Muscle of leg (tissue), 16 donors: ENCODE measurements at places on chromosomes 7 and 10.

DNA sequence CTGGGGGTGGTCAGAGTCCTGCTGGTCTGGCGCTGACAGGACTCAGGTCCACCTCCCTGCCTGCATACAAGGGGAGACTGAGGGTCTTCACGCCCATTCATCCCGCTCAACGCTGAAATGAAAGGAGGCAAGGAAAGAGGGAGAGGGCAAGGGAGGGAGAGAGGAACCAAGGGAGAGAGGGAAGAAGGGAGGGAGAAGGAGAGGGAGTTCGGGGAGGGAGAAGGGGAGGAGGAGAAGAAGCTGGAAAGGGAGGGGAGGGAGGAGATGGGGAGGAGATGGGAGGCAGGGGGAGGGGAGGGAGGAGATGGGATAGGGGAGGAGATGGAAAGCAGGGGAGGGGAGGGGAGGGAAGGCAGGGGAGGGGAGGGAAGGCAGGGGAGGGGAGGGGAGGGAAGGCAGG, 69.4 kb upstream of the INPP5A start:
- no peak for DNase-seq

GRCh38 chr10:88121361-88121760, 257.9 kb downstream of the PTEN start:
- peak; percentile 47 for DNase-seq

DNA sequence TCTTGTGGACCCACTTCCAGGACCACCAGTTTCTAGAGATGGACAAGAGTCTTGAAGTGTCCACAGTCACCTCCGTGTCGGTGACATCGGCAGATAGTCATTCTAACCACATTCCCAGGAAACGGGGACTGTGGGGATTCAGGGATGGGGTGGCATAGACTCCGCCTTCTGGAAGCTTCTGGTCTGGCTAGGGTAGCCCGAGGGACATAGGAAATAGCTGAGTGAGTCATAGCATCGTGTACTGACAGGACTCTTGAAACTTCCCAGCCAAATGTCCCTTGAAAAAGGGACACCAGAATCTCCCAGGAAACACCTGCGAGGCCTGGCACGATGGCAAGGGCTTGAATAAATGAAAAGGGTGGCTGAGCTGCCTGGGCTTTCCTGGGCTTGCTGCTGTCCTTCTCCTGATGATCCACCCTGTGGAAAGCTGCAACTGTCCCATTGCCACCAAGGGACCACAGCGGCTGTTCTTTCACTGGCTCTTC, 84.1 kb upstream of the LRRC4 start:
- no peak for DNase-seq

- DNase-seq: peak; percentile 79
These were observed 181.8 kb upstream of the FERD3L start for GRCh38 chr7:19327018-19327417.

DNA sequence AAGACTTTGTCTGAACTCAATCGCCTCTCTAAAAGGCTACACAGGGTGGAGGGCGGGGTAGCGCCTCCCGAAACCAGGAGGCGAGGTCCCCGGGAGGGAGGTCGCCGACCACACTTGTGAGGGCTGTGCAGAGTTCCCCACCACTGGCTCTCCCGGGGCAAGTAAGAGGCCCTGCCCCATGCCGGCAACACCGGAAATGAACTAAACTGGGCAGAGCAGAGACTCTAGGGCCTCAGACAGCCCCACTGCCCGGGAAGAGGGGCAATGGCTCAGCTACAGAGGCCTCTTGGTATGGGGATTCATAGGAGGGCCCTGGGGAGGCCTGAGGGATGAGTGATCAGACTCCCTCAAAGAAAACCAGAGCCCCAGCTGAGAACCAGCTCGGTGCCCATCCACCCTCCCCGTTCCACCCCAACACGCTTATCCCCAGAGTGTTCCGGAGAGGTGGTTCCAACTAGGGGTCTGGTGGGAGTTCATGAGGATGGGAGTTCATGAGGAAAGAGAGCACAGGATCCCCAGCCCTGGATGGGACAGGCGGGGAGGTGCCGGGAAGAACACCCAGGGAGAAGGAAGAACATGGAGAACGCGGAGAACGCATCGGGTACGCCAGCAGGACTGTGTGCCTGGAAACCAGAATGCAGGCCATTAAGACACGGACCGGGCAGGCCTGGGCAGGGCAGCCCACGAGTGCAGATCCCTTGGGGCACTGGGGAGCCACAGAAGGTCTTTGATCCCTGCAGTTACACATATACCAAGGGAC, 89.4 kb upstream of the MYL10 start:
- no peak for DNase-seq

DNA sequence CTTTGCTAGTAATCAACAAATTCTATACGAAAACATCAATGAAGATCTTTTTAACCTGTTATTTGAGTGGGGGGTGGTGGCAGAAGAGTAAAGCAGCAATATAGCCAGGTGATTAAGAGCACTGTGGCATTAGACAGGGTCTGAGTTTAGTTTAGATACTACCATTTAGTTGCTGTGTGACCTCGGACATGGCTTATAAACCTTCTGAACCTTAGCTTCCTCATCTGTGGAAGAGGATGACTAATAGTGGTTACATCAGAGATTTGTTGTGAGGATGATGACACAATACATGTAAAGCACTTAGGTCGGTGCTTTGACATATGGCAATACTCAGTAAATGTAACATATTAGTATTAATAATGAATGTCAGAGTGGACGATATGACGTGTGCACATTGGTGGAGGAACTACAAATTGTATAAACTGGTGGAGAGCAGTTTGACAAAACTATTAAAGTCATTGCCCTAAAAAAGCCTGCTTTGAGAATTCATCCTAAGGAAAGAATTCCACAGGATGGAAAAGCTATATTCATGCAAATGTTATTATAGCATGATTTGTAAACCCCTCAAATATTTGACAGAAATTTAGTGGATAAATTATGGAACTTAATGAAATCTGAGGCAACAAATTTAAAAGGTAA, 24.3 kb downstream of the SPAG6 start:
- peak; percentile 16 for DNase-seq

DNA sequence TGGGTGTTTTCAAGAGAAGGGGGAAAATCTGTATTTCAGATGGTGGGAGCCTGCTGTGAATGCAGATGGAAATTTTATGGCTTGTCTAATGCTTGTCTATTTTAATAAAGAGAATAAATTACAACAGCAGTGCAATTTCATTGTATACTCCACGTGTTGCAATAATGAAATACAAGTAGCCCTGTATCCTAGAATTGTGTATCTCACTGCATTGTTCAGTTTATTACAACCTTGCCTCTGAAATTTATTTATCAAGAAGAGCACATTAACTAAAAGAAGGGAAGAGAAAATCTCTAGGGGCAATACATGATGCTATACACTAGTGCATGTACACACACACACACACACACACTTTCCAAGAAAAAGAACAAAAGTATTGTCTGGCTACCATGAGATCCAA, 21.8 kb downstream of the ANK3 start:
- no peak for DNase-seq

- no peak for DNase-seq
These were observed 174.4 kb downstream of the SLIT1 start for GRCh38 chr10:97011397-97011796.

- no peak for DNase-seq
These were observed 187.8 kb downstream of the PPP1R17 start for GRCh38 chr7:31874631-31875386.

GRCh38 chr10:86500846-86501245, 20.7 kb downstream of the WAPL start:
- no peak for DNase-seq

GRCh38 chr10:6871128-6871527, 291.1 kb upstream of the PRKCQ start:
- peak; percentile 15 for DNase-seq

GRCh38 chr10:112907893-112908292, 42.2 kb upstream of the TCF7L2 start:
- no peak for DNase-seq

DNA sequence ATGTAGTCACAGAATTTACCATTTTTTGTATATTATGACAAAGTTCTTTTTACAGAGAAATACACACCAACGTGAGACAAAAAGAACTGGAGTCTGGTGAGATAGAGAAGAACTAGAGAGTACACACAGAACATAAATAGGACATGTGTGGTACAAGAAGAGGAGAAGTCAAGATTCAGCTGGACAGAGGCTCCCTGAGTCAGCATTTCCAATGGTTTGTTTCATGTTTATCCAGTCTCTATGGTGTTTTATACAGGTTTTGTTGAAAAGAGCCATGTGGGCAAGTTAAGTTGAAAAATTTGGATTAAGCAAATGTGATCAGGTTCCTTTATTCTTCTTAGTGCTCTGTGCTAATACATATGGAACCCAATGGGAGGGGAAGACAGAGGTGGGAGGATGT, 105.5 kb upstream of the AKR1E2 start:
- DNase-seq: peak; percentile 57

DNA sequence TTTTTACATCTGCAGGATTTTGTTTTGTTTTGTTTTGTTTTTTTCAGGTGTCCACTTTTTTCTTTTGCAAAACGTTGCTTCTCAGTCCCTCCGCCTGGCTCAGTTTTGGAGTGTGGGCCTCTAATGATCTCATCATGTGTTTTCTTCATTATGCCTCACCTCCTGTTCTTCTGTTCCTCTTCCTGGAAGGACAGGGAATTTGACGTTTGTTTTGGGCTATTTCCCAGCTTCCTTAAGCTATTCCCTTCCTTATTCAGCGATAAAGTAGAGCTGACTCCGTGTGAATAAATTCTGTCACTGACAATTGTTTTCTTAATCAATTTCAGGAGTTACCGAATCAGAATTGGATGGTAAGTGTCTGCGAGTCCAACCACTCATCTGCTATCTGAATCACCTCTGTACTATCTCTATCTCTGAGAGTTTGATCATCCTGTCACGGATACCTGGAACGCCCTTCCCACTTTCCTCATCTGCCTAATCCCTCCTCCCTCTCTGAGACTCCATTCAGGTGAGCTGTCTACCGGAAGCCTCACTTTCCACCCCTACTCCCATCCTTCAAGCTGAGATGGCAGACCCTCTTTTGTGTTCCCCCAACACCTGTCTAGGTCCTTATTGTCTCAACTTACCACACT, 218.4 kb downstream of the GATA3 start:
- DNase-seq: peak; percentile 4

- no peak for DNase-seq
These were observed 172.6 kb downstream of the OTUD1 start for GRCh38 chr10:23611308-23612029.

- no peak for DNase-seq
These were observed 108.6 kb upstream of the ABI1 start for GRCh38 chr10:26969145-26969926.

- peak; percentile 64 for DNase-seq
These were observed 10.3 kb upstream of the IFIT1B start for GRCh38 chr10:89367529-89367928.

DNA sequence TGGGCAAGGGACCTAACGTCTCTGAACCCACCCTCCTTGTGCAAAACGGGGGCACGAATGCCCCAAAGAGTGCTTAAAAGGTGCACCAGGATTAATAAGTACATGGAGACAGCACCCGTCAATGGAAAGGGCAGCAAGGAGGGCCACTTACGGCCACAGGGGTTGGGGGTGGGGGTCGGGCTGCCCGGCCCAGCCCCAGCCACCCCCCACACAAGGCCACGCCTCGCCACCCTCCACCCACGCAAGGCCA, 213.4 kb downstream of the MAD1L1 start:
- no peak for DNase-seq

GRCh38 chr10:104299031-104299904, 30.3 kb downstream of the GSTO2 start:
- DNase-seq: peak; percentile 67

DNA sequence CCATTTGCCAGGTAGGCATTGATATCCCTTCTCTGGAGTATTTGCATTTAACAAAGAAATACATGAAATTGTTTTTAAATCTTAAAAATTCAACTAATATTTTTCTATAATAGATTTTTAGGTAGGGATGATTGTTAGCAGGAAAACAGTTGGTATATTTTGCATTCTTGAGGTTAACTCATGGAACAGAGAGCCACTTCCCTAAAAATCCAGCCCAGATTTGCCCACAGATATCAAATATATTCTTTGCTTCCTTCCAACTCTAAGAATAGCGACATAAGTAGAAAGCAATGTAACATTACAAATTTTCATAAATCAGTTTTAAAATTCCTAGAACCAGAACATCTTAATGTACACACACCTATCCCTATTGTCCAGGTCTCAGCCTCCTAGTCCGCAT, 45.0 kb upstream of the ANLN start:
- DNase-seq: no peak

- no peak for DNase-seq
These were observed 31.6 kb downstream of the PPIF start for GRCh38 chr10:79378647-79379511.

DNA sequence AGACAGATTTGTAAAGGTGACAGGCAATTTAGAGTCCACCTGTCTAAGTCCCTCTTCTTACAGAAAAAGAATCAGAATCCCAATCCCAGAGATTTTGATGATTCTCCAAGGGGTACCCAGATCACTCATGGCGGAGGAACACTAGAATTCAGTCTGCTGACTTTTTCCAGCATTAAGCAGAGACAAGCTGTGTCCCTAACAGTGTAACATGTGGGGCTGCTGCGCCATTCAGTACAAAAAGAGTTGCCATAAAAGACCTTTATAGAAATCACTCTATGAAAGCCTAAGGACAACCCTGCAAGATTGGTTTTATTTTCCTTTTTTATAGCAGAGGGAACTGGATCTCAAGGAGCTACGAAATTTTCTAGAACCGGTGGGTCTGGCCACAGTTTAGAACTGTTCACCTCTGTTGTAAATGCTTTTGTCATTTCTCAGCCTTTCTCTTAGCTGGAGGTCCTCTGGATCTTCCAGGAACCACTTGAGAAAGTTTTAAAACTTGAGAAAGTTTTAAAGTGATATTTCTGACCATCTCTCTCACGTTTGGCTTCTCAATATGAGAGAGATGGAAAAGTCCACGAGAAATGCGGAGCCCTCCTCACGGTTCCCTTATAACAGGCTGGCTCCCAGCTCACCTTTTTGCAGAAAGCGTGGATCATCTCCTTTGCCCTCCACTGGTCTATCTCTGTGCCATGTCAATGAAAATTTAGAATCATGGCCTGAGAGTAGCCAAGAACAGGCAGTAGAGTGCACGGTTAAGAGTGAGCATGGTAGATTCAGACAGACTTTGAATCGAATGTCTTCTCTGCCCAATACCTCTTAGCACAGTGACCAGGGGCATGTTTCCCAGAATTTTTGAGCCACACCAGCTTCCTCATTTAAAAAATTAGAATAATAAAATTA, 826 bp downstream of the GIMAP7 start:
- DNase-seq: no peak

DNA sequence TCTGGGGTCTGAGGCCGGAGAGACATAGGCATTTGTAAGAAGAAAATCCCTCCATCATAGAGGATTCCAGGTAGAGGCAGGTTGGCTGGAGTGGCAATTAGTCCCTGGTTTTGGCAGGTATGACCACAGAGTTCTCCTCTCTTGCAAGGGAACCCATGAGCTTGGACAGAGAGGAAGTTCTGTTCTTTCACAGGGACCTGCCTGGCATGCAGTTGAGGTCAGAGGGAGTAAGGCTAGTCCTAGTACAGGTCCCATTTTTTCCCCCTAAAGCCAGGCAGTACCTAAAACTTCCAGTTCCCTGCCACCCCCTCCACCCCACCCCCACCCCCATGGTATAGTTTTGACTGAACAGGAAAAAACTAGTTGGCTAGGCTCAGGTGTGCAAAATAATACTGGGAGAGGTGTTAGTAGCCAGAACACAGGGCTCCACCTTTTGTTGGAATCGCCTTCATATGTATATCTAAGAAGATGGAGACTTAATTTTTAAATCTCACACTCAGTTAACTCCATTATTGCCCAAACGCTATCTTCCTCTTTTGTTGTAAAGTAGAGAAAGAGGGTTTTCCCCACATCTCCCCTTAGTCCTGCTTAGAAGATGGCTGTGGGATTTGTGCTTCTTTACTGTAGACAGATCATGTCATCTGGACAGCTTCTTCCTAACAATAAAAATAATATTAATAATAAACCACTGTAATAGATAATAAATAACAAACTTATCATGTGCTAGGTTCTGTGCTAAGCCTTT, 188.1 kb downstream of the TCF7L2 start:
- no peak for DNase-seq
